ENCODE measurements at places on chromosomes 5 and 9. TPM values are rescaled to one million over a fixed set of nuclear protein-coding genes. Genes with fewer than 3 reads are reported as not detected.

EGFLAM gene
- 0.17 TPM for total RNA-seq

BARX1 gene
- not detected for total RNA-seq

HRH2 gene
- total RNA-seq = 0.29 TPM

TTC39B gene
- total RNA-seq = 5.2 TPM

ZNF454 gene
- 1.7 TPM for total RNA-seq

DNA sequence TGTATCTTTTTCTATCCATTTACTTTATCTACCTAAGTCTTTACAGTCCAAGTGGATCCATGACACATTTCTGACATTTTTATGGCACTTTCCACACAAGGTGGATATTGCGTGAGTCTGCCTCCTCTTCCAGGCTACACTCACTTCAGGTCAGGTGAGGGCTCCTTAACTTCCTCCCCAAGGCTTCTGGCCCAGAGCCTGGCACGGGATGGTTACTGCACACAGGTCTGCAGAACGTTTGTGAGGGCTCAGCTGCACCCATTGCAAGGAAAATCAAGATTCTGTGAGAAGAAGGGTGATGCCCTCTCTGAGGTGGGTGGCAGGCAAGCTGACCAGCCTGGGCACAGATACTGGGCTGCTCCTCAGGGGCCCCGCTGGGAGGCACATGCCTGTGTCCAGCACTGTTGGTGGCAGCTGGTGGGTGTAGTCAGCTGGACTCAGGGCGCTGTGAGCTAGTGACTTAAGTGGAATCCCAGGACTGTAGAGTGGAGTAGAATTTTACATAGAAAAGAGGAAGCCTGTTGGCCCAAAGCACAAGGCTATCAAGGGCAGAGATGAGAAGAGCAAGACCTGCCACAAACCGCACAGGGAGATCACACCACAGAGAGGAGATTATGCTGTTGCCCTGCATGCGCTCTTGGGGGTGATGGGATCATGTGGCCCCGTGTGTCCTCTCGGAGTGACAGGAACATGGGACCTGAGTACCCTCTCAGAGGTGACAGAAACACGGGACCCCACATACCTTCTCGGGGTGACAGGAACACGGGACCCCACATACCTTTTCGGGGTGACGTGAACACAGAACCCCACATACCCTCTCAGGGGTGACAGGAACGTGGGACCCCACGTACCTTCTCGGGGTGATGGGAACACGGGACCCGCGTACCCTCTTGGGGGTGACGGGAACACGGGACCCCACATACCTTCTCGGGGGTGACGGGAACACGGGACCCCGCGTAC is 21.3 kb downstream of the AHRR start:
- DNase-seq = no peak

GRCh38 chr9:95102572-95102971 is 214.9 kb downstream of the FANCC start:
- no peak for DNase-seq

- DNase-seq = no peak
Observed at GRCh38 chr5:66829826-66830225, 233.6 kb downstream of the MAST4 start.

DNA sequence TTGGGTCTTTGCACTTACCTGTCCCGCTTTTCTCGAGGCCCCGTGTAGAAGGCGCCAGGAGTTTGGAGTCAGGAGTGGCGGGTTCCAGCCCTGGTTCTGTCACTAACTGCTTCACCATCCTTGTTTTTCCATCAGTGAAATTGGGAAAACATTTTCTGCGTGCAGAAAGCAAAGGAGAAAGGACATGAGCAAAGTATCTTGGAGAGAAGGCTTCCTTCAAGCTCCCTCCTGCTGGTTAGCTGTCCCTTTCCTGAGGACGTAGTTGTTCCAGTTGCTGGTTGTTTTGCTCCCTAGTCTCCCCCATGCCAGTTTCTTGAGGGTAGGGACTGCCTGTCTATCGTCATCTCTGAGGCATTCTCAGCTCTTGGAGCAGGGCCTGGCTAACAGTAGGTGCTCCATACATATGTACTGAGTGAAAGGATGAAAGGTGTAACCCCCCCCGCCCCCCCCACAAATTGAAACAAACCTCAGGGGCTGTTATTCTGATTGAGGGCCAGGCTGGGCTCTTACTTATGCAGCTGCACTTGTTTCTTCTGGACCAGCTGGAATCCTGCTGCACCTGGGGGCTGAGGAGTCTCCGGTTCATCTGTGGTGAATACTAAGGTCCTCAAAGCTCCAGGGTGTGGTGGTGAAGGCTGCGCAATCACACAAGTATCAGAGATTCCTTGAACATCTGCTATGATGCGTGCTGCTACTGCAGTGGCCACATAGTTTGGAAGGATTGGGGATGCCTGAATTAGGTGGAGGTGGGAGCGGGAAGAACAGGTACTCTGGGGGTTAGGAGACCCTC is 1.0 kb downstream of the SMIM3 start:
- DNase-seq = no peak

DNA sequence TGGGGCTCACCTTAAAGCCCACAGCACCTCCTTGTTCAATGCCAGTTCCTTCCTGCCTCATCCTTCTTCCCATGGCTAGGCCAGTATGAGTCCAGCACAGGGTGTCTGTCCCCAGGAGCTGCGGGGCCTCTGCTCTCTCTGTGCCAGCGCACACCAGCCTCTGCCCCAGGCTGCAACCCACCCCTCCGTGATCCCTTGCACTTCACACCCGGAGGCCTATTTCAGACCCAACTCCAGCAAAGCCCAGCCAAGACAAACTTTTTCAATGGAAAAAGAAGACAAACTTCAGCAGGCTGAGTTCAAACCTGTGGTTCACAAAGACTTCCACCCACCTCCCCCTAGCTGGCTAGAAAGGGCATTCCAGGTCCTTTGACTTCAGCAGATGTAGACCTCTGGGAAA is 56.2 kb upstream of the OTULINL start:
- DNase-seq = no peak

DNA sequence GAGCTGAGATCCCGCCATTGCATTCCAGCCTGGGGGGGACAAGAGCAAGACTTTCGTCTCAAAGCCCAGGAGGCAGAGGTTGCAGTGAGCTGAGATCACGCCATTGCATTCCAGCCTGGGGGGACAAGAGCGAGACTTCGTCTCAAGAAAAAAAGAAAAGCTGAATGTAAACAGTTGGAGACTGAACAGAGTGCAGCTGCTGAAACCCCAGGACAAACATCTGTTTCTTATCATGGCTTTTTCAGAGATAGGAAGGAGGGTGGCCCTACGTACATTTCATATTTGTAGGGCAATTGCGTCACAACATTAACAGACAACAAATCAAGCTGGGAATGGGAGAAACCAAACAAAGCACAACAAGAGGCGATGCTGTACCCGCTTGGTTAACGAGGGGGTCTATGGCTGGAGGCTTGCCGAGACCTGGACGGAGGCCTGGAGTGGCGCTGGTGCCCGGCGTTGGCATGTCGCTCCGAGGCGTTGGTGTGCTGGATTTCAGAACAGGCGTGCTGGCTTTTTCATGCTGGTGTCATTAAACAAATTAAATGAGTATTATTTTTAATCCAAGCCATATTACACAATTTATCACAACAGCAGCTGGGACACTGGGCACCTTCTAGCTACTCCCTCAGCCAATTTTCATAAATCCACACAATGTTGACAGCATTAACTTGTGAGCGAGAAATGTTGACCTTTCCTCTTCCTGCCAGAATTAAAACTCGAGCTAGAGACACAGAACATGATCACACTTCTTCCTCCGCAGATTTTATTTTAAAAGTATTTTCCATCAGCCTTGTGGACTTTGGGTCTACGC is 76.1 kb downstream of the TLE1 start:
- no peak for DNase-seq

DNA sequence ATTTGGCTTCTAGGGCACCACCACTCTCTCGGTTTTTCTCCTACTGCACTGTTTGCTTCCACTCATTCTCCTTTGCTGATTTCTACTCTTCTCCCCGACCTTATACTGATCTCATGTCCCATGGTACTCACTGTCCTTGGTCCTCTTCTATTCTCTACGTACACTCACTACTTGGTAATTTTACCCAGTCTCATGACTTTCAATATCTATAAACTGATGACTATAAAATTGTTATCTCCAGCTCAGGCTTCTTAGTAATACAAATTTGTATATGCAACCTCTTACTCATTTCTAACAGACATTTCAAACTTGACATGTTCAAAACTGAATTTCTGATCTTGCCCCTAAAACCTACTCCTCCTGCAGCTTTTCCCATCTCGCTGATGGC is 4.1 kb downstream of the RAPGEF6 start:
- DNase-seq = no peak

DNA sequence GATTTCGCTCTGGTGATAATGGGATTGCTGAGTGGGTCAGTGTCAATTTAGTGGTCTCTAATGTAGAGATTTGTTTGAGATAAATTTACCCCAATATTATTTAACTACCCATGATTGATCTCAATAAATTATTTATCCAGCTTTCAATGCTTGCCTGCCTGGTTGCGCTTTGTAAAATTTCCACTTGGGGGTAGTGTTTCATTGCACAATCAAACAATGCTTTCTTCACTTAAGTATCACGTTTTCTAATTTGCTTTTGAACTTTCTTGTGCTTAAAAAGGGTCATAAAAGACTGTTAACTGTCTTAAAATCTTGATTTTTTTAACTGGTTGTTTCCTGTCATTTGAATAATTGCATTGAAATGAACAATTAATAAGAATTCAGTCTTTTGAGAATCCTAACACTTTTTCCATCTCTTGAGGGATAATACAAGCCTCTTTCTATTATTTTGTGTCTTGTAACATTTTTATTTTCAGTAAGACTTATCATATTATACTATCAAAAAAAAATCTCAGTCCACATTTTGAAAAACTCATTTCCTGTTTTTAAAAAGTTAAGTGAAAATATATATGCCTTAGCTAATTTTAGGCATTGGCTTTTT is 18.7 kb downstream of the HSD17B4 start:
- DNase-seq = no peak

- no peak for DNase-seq
Observed at GRCh38 chr9:27633764-27634163, 60.5 kb upstream of the C9orf72 start.

DNA sequence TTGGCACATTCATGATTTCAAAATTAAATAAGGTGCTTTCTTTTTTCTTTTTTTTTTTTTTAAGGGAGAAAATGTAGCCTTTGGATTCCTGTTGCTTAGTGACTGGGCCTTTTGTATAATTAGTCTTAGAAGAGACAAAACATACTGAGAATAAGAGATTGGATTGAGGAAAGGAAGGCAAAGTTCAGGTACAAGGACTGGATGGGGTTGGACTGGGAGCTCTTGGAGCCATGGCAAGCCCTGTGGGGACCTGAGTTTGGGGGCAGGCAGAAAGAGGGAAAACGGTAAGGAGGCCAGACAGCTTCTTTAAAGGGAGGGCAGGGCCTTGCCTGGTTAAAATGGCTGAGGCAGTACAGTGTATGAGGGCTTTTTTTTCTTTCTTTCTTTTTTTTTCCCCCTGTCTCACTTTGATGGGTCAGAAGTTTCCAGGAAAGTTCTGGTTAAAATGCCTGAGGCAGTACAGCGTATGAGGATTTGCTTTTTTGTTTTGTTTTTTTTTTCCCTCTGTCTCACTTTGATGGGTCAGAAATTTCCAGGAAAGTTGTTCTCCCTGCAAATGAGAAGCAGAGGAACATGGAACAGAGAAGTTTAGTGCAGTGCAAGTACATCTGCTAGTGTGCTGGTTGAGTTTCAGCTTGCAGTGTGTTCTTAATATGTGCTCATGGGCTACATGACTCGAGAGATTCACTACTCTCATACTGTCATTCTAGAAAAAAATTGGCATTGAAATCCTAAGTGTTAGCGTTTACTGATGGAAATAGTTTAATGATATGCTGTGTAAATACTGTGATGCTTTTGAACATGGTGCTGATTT is 16.8 kb downstream of the SNX18 start:
- no peak for DNase-seq

DNA sequence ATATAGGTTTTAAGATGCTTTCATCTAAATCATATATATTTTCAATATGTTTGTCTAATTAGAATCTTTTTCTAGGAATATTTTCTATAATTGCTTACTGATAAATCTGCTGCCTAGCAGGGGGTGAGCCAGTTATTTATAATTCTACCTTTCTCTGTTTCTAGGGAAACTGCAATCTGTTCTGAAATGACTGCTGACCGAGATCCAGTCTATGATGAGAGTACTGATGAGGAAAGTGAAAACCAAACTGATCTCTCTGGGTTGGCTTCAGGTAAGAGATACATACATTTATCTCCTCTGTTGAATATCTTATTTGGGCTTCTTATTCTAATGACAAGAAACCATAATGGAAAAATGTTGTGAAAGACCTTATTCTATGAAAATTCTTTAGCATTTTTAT is 127.3 kb downstream of the XRCC4 start:
- no peak for DNase-seq

DNA sequence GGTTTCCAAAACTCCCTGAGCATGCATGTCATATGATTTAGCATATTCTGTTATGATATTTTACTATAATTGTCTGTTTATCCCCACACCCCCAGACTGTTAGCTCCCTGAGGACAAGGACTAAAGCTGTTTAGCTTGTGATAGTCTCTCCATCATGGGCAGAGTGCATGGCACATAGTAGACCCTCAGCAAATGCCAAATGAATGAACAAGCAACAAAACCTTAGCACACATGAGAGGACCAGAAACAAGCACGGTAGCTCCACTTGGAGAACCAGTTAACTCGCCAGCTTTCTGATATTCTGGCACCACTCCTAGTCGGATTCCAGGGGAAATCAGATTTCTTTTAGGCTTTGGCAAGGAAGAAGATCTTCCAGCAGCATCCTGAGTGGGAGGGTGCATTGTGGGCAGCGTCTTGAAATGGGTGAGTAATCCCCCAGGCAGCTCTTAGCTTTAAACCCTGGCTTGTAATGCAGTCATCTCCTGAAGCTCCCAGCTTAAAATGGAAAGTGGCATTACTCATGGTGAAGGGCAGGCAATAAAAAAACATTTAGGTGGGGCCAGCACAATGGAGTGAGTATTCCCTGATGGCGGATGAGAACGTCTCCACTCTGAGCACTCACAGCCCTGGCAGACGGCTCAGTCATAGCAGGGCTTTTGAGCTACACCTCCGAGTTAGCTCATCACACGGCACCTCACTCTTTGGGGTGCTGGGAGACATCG is 41.1 kb downstream of the FGF1 start:
- DNase-seq = peak; percentile 78

GRCh38 chr5:150781706-150782614 is 3.4 kb downstream of the SMIM3 start:
- DNase-seq = no peak

GRCh38 chr9:96532173-96532572 is 82.2 kb downstream of the HABP4 start:
- no peak for DNase-seq

DNA sequence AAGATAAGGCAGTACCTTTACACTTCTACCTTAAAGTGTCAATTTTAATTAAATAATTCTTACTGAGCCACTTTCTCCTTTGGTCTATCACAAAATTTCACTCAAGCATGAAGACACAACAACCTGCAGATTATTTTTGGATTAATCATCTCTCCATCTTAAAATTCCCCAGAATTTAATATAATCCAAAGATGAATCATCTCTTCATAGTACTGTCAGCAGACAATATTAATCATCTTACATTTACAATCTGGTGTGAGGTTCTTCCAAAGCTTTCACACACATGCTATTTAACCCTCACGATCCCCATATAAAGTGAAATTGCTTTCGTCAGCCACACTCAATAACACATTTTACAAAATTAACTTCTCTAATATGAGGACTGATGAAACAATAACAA is 43.0 kb downstream of the LHFPL2 start:
- DNase-seq = no peak

- DNase-seq = no peak
Observed at GRCh38 chr5:1868886-1869475, 13.7 kb downstream of the IRX4 start.
